Common myeloid progenitor, CD34-positive (primary cell): ENCODE measurements at places on chromosomes 5 and 9.
A peak's percentile ranks its signal among the peaks of the same experiment; 100 is the strongest.

GRCh38 chr9:115849679-115850412 lies 303.7 kb upstream of the PAPPA start:
- DNase-seq = no peak

DNA sequence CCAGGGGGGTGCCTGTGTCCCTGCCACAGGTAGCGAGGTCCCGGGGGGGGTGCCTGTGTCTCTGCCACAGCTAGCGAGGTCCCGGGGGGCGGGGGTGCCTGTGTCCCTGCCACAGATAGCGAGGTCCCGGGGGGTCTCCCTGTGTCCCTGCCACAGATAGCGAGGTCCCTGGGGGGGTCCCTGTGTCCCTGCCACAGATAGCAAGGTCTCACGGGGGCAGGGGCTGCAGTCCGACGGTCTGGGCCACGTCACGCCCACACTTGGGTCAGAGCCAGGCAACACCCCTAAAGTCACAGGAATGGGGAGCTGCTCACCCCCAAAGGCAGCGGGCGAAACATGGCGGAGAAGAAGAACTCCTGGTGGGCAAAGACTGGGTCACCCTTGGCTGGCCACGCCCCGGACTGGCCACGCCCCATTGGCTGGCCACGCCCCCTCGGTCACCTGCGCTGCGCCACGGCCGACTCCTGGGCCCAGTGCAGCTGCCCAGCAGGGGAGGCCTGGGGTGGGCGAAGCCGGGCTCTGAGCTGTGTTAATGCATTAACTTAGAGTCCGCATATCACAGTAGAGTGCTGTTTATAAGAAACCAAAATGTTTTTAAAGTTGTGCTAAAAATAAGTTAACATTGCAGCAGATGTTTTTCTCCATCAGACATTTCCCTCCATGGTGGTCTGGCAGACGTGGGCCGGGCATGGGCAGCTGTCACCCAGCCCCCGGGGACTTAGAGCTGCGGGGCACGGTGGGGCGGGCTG lies 7.0 kb downstream of the NOXA1 start:
- DNase-seq = no peak

DNA sequence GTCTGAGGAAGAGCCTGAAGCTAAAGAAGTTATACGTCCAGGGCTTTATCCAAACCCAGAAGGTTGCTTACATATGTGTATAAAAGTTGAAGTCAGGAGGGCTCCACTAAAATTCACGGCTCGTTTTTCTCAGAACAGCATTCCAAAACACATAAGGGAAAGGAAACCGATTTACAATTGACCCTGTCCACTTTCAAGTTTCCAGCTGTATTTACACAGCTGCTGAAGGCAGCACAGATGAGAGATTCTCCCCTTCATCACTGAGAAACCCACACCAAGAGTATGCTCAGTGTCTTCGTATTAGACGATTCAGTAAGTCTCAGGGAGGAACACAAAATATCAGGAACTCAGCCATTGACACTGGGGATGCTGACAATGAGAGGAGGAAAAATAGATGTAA lies 5.9 kb upstream of the NREP start:
- DNase-seq = no peak

- DNase-seq = peak; percentile 40
Observed at GRCh38 chr5:68661237-68661636, 432.6 kb upstream of the SLC30A5 start.

GRCh38 chr5:127599847-127600246 lies 49.0 kb upstream of the CTXN3 start:
- no peak for DNase-seq

GRCh38 chr5:5100635-5101034 lies 39.5 kb upstream of the ADAMTS16 start:
- DNase-seq = no peak

DNA sequence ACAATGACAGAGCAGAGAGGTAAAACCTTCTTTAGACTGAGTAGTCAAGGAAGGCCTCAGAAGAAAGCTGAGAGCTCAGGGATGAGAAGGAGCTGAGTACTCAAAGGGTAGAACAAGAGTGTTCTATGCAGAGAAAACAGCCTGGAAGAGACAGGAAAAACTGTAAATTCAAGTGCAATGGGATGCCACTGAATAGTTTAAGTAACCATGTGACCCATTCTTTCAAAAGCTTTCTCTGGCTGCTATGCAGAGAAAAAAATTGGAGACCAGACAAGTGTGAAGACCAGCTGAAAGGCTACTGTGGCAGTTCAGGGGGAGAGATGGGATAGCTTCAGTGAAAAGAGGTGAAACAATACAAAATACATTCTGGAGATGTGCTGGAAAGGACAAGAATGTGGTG lies 61.3 kb upstream of the RNF38 start:
- DNase-seq = no peak

DNA sequence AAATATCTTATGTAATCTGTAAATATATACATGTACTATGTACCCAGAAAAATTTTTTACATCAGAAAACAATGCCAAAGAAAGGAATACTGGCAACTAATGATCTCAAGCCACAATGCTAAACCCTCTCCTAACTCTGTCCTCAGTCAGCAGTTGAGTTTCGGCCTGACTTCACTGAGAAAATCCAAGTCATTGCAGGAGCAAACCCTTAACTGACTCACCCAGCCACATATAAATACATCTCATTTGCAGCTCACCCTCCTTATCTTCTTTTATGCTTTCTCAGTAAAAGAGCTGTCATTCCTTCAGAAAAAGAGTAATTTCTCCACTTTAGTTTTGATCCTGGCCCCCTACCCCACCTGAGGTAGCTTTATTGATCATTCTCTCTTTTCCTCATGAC lies 46.1 kb upstream of the TMED7 start:
- DNase-seq = no peak

- DNase-seq = no peak
Observed at GRCh38 chr5:143205883-143206195, 197.6 kb downstream of the NR3C1 start.

GRCh38 chr9:107486674-107487520 lies 2.7 kb downstream of the KLF4 start:
- no peak for DNase-seq

DNA sequence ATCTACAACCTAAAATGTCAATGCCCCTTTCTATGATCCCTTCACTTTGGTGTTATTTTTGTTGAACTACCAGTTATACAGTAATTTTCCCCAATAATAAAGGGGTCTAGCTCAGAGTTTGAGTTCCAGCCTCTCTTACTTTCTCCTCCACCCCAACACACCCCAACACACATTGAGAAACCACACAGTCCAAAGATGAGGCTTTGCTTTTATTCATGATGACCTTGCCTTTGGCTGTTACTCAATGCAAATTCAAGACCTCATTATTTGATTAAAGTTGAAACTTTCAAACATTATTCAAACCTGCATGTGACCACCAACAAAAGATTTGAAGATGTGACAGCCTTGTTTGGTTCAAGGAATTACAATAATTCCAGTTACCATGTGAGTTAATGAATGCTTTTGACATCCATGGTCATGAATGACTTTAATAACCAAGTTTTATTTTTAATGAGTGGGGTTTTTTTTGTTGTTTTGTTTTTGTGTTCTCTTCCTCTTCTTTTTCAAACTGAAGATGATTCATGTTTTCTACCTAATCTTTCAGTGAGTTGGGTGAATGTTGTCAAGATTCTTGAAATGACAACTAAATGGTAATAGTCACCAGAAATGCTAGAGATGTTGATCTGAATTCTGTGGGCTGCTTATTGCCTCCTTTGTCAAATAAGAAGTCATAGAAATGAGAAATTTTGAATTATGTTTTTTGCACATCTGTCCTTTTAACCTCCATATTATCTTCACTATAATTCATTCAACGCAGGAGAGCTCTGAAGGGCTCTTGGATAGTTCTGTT lies 106.0 kb downstream of the HACD4 start:
- no peak for DNase-seq

DNA sequence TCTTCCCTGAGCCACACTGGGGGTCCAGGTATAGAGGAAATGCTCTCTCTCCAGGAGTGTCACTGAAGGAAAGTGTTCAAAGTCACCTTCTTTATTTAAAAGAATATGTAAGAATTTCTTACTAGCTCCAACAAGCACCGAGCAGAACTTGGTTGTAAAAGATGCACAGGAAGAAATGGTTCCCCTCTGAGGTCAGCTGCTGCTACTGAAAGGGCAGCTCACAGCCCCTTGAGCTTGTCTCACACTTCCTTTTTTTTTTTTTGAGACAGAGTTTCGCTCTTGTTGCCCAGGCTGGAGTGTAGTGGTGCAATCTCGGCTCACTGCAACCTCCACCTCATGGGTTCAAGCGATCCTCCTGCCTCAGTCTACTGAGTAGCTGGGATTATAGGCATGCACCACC lies 77.2 kb downstream of the PRRT1B start:
- DNase-seq = peak; percentile 15

DNA sequence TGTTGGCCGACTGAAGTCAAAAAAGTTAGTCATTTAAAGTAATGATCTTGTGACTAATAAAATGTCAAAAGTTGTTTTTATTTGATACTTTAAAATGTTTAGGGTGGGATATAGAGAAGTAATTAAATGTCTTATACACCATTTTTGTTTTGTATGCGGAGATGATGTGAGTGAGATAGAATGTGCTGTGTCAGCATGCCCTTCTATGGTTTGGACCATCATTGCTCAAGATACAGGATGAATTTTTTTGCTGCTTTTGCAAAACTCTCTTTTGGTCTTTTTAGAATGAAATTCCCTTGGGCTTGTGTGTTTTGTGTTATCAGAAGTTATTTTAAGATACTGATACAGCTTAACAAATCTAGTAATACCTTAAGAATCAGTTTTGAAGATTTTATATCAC lies 12.5 kb downstream of the SRFBP1 start:
- DNase-seq = no peak
